ENCODE measurements at places on chromosomes 7 and 10.

- H3K4me1 ChIP-seq: peaks cover 14% of the 10 kb centered on the region
- no peak overlapping the region for H3K4me3 ChIP-seq
- DNase-seq: no peak
- H3K36me3 ChIP-seq: no peaks in the 10 kb centered on the region
Observed at GRCh38 chr10:34719746-34720145, 95.3 kb downstream of the PARD3 start.

DNA sequence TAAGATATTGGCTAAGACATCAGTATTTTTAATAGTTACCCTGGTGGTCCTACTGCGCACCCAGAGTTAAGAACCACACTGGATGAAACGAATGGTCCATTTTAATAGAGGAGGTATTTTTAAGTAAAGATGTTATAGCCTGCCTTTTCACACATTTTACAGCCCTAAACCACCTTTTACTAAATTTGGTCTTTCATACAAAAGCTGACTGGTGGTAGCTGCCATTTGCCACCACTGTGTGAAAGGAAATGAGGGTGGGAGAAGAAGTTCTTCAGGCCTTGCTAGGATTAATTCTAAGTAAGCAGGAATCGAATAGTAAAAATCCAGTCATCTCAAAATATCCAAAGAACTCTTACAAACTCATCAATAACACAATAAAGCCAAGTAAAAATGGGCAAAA, 15.2 kb upstream of the APBB1IP start:
- no peaks in the 10 kb centered on the region for H3K27me3 ChIP-seq
- H3K4me3 ChIP-seq: no peak overlapping the region
- no peaks in the 10 kb centered on the region for H3K36me3 ChIP-seq
- H3K4me1 ChIP-seq: no peaks in the 10 kb centered on the region

GRCh38 chr7:4849390-4849789, 12.4 kb downstream of the PAPOLB start:
- H3K27ac ChIP-seq: no peak overlapping the region
- no peaks in the 10 kb centered on the region for H3K27me3 ChIP-seq
- no peaks in the 10 kb centered on the region for H3K36me3 ChIP-seq
- no peak for DNase-seq
- no peaks in the 10 kb centered on the region for H3K4me1 ChIP-seq
- no peak overlapping the region for H3K4me3 ChIP-seq

- H3K27ac ChIP-seq: no peak overlapping the region
- H3K4me1 ChIP-seq: no peaks in the 10 kb centered on the region
- no peaks in the 10 kb centered on the region for H3K27me3 ChIP-seq
- H3K4me3 ChIP-seq: no peak overlapping the region
- DNase-seq: no peak
Observed at GRCh38 chr10:32411797-32412498, 34.0 kb upstream of the CCDC7 start.

- DNase-seq: no peak
- no peaks in the 10 kb centered on the region for H3K36me3 ChIP-seq
- H3K27ac ChIP-seq: no peak overlapping the region
- H3K27me3 ChIP-seq: no peaks in the 10 kb centered on the region
- H3K4me1 ChIP-seq: no peaks in the 10 kb centered on the region
Observed at GRCh38 chr10:2670864-2671263, 396.5 kb upstream of the PFKP start.

- no peaks in the 10 kb centered on the region for H3K4me1 ChIP-seq
- no peak overlapping the region for H3K4me3 ChIP-seq
- no peaks in the 10 kb centered on the region for H3K36me3 ChIP-seq
- no peaks in the 10 kb centered on the region for H3K27me3 ChIP-seq
- no peak overlapping the region for H3K27ac ChIP-seq
Observed at GRCh38 chr7:93165447-93165846, 17.3 kb upstream of the SAMD9L start.

- H3K27me3 ChIP-seq: no peaks in the 10 kb centered on the region
- H3K4me1 ChIP-seq: no peaks in the 10 kb centered on the region
- H3K36me3 ChIP-seq: no peaks in the 10 kb centered on the region
- H3K27ac ChIP-seq: no peak overlapping the region
- H3K4me3 ChIP-seq: no peak overlapping the region
- no peak for DNase-seq
Observed at GRCh38 chr10:96470116-96470743, 43.5 kb downstream of the TLL2 start.

GRCh38 chr7:142805350-142806021, 34.7 kb downstream of the PRSS2 start:
- no peak overlapping the region for H3K27ac ChIP-seq
- DNase-seq: no peak
- no peaks in the 10 kb centered on the region for H3K4me1 ChIP-seq
- H3K36me3 ChIP-seq: no peaks in the 10 kb centered on the region
- no peak overlapping the region for H3K4me3 ChIP-seq
- H3K27me3 ChIP-seq: no peaks in the 10 kb centered on the region

DNA sequence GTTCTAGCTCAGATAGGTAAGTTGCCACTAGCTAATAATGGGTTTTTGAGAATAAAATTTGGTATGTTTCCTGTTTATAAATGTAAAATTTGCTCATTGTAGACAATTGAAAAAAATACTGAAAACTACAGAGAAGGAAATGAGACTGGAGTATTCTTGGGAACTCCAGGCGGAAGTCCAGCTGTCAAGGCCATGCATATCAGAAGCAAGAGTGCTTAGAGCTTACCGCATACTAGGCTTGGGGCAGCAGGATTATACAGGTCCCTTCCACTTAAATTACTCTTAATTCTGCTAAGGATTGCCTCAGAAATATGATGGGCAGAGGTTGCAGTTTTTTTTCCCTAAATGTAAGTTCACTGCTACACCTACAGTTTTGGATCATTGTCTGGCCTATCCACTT, 26.6 kb downstream of the UMAD1 start:
- H3K27me3 ChIP-seq: no peaks in the 10 kb centered on the region
- no peak for DNase-seq
- H3K36me3 ChIP-seq: no peaks in the 10 kb centered on the region
- no peak overlapping the region for H3K4me3 ChIP-seq

DNA sequence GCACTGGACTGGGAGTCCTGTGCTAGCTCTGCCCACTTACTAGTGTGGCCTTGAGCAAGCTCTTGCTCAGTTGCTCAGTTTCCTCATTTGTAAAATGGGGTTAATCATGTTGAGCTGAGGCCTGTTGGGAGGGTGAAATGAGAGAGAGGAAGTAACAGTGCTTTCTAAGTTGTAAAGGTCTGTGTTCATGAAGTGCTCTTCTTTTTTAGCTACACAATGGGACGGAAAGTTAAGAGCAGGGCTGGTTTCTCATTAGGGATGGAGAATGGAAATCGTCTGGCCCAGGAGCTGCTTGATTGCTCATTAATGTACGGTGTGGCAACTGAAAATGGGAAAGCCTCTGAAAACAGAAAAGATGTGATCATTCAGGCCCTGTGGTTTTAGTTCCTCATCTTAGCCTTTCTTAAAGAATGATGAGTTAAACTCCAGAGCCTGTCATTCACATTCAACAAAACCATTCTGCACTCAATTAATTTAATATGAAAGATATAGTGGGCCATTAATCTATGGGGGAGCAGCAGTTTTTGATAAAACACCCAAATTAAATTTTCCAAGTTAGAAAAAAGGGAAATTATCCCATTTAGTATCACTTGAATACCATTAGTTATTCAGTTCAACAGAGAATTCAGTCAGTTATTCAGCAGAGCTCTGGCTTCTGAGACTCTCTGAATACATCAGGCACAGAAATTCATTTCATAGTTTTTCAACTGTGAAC, 60.5 kb downstream of the SH2D4B start:
- H3K4me1 ChIP-seq: no peaks in the 10 kb centered on the region
- H3K36me3 ChIP-seq: no peaks in the 10 kb centered on the region
- no peaks in the 10 kb centered on the region for H3K27me3 ChIP-seq
- H3K27ac ChIP-seq: no peak overlapping the region
- peak; percentile 33 for DNase-seq
- no peak overlapping the region for H3K4me3 ChIP-seq

DNA sequence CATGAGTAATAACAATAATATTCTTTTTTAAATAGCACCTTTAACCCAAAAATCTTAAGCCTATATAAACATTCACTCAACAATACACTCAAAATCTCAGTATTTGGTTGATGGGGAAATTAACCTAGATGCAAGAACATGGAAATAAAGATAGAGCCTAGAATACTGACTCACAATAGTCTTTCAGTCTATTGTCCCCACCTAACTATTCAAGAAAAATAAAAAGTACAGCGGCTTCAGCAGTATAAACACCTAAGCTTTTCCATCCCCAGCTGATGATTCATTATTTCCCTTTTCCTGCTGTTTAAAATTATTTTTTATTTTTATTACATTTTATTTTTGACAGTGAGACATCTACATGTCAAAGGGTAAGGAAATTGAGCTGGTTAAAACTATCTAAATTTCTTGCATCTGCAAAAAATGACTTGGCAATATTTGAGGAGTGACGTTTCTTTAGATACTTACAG, 201.4 kb downstream of the FZD1 start:
- no peaks in the 10 kb centered on the region for H3K27me3 ChIP-seq
- no peak overlapping the region for H3K27ac ChIP-seq
- no peaks in the 10 kb centered on the region for H3K36me3 ChIP-seq
- DNase-seq: no peak
- no peak overlapping the region for H3K4me3 ChIP-seq

DNA sequence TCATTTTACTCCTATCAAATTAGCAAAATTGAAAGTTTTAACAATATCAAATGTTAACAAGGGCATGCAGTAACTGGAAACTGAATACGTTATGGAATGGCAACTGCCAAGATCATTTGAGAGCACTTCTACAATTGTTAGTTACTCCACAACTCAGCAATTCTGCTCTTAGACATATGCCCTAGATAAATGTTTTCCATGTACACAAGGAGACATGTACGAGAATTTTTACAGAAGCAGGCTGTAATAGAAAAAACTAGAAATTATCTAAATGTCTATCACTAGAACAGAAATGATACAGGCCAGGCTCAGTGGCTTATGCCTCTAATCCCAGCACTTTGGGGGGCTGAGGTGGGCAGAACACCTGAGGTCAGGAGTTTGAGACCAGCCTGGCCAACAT, 7.0 kb downstream of the PSAP start:
- no peaks in the 10 kb centered on the region for H3K27me3 ChIP-seq
- H3K4me3 ChIP-seq: no peak overlapping the region
- H3K36me3 ChIP-seq: no peaks in the 10 kb centered on the region
- no peaks in the 10 kb centered on the region for H3K4me1 ChIP-seq

- H3K4me1 ChIP-seq: no peaks in the 10 kb centered on the region
- H3K36me3 ChIP-seq: no peaks in the 10 kb centered on the region
- H3K27me3 ChIP-seq: no peaks in the 10 kb centered on the region
Observed at GRCh38 chr7:134419085-134419484, 39.8 kb downstream of the AKR1B1 start.

- no peak overlapping the region for H3K27ac ChIP-seq
- DNase-seq: no peak
- H3K36me3 ChIP-seq: no peaks in the 10 kb centered on the region
- H3K27me3 ChIP-seq: no peaks in the 10 kb centered on the region
Observed at GRCh38 chr7:132742189-132742612, 165.9 kb upstream of the PLXNA4 start.

- H3K36me3 ChIP-seq: no peaks in the 10 kb centered on the region
- no peak for DNase-seq
- no peak overlapping the region for H3K27ac ChIP-seq
- no peaks in the 10 kb centered on the region for H3K4me1 ChIP-seq
- no peaks in the 10 kb centered on the region for H3K27me3 ChIP-seq
- H3K4me3 ChIP-seq: no peak overlapping the region
Observed at GRCh38 chr10:94292434-94293090, 70.2 kb downstream of the NOC3L start.

- H3K36me3 ChIP-seq: peaks cover 10% of the 10 kb centered on the region
- H3K27ac ChIP-seq: no peak overlapping the region
- DNase-seq: no peak
Observed at GRCh38 chr10:102650655-102651454, 6.6 kb downstream of the TRIM8 start.

GRCh38 chr10:101619983-101620382, 31.9 kb downstream of the DPCD start:
- peaks cover 3% of the 10 kb centered on the region for H3K36me3 ChIP-seq
- H3K27me3 ChIP-seq: no peaks in the 10 kb centered on the region
- H3K4me1 ChIP-seq: no peaks in the 10 kb centered on the region
- H3K4me3 ChIP-seq: no peak overlapping the region
- no peak overlapping the region for H3K27ac ChIP-seq
- DNase-seq: no peak

GRCh38 chr7:51324206-51324898, 7.7 kb upstream of the COBL start:
- DNase-seq: no peak
- no peak overlapping the region for H3K4me3 ChIP-seq
- peaks cover 54% of the 10 kb centered on the region for H3K4me1 ChIP-seq
- H3K27me3 ChIP-seq: no peaks in the 10 kb centered on the region

GRCh38 chr7:17462131-17462631, 163.7 kb downstream of the AHR start:
- H3K27ac ChIP-seq: no peak overlapping the region
- H3K36me3 ChIP-seq: no peaks in the 10 kb centered on the region
- H3K4me1 ChIP-seq: no peaks in the 10 kb centered on the region
- H3K27me3 ChIP-seq: no peaks in the 10 kb centered on the region

- H3K27me3 ChIP-seq: no peaks in the 10 kb centered on the region
- H3K36me3 ChIP-seq: no peaks in the 10 kb centered on the region
- peaks cover under 1% of the 10 kb centered on the region for H3K4me1 ChIP-seq
- no peak overlapping the region for H3K4me3 ChIP-seq
Observed at GRCh38 chr7:80218723-80219122, 84.1 kb downstream of the GNAI1 start.

GRCh38 chr10:65708057-65708456, 1217.8 kb upstream of the LRRTM3 start:
- H3K36me3 ChIP-seq: no peaks in the 10 kb centered on the region
- no peak overlapping the region for H3K27ac ChIP-seq
- no peak overlapping the region for H3K4me3 ChIP-seq
- H3K27me3 ChIP-seq: no peaks in the 10 kb centered on the region
- no peak for DNase-seq

- H3K4me3 ChIP-seq: no peak overlapping the region
- no peak for DNase-seq
- H3K27ac ChIP-seq: no peak overlapping the region
- H3K27me3 ChIP-seq: peaks cover 22% of the 10 kb centered on the region
- peaks cover 11% of the 10 kb centered on the region for H3K4me1 ChIP-seq
- no peaks in the 10 kb centered on the region for H3K36me3 ChIP-seq
Observed at GRCh38 chr10:124453960-124454610, 4.2 kb upstream of the NKX1-2 start.

GRCh38 chr7:127895814-127896280, 135.4 kb downstream of the LRRC4 start:
- peaks cover 2% of the 10 kb centered on the region for H3K4me1 ChIP-seq
- H3K36me3 ChIP-seq: no peaks in the 10 kb centered on the region
- H3K27me3 ChIP-seq: no peaks in the 10 kb centered on the region
- no peak overlapping the region for H3K4me3 ChIP-seq
- no peak for DNase-seq

- DNase-seq: no peak
- H3K4me3 ChIP-seq: no peak overlapping the region
Observed at GRCh38 chr10:99528494-99529441, 4.0 kb upstream of the NKX2-3 start.

DNA sequence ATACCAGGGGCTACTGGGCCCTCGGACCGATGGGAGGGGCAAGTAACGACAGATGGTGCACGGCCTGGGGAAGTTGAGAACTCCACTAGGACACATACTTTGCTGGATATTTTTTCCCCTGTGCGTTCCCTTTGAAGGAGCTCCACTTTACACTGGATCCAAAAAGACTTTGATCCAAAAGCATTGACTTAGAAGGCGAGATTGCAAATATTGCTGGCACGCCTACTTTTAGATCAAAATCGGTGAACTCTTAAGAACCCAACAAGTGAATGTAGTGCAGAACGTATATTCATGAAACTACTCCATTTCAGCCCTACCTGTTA, 436 bp upstream of the SLC25A13 start:
- peak overlapping the region; percentile 98 for H3K4me3 ChIP-seq
- no peak for DNase-seq
- no peaks in the 10 kb centered on the region for H3K27me3 ChIP-seq
- no peaks in the 10 kb centered on the region for H3K4me1 ChIP-seq
- peak overlapping the region; percentile 60 for H3K27ac ChIP-seq
